ENCODE measurements at places on chromosomes 6 and 20. TPM values are rescaled to one million over a fixed set of nuclear protein-coding genes. Genes with fewer than 3 reads are reported as not detected.
A peak's percentile ranks its signal among the peaks of the same experiment; 100 is the strongest.

DNA sequence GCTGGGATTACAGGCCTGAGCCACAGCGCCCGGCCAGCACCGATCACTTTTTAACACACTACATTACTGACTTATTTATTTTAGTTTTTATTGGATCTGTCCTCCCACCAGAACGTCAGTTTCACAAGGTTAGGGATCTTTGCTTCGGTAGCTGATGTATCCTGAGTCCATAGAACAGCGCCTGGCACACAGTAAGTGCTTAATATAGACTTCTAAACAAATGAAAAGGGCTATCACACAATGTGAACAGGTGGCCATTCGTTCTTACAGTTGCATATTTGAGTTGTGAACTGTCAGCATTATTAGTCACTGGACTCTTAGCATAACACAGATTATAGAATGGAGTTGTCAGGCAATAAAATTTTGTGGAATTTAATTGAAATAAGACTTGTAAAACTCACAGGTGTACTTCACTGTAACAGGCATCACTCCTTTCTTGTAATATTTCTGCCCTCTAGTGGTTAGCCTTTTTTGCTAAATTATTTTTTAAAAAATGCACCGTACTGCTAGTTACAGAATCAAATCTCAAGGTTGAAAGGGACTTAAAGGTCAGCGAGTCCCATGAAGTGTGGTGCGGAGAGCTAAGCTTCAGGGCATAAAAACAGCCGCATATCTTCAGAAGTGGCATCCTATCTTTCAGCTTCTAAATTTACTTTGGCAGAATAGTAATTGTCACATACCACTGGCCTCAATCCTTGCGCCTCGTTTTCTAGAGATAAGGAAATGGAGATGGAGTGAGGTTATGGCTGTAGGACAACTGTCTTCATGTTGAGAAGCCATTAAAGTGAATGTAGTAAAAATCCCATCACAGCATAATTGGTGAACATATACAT, 3.4 kb upstream of the TBC1D7 start:
- H3K36me3 ChIP-seq, result no peaks in the 10 kb centered on the region
- no peaks in the 10 kb centered on the region for H3K27me3 ChIP-seq
- no peak overlapping the region for H3K27ac ChIP-seq
- DNase-seq, result peak; percentile 19
- H3K4me1 ChIP-seq, result peaks cover 6% of the 10 kb centered on the region

Gene FKBP1C
- 1.6 TPM for total RNA-seq

DNA sequence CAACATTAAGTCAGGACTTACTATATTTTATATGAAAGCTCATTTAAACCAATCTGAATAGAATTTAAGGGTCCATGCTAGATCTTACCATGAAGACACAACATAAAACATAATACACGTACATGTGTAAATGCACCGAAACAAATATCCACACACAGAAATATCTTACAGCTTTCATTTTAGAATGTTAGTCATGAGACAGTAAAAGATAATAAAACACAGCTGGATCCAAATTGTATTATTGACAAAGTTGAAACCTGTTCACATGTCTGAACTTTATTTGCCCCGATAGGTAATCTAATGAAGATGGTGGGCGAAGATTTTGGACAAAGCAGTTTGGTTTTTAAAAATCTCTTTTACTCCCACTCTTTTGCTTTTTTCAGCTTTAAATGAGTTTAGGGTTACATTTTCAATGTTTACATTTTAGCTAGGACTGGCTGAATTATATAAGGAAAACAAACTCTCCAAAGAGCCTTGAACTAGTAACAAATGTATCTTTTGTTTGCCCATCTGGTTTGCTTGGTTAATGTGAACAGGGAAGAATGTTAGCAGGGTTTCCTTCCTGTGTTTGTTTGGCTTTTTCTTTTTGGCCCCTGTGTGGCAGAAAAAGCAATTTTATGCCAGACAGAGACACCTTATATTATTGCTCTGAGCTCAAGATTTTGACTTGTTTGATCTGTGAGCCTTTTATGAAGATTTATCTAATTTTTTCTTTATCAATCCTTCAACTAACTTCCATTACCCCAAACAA, 5.1 kb upstream of the TMEM181 start:
- H3K4me3 ChIP-seq, result no peak overlapping the region
- H3K36me3 ChIP-seq, result no peaks in the 10 kb centered on the region
- H3K4me1 ChIP-seq, result no peaks in the 10 kb centered on the region
- H3K27me3 ChIP-seq, result no peaks in the 10 kb centered on the region

- no peak overlapping the region for H3K4me3 ChIP-seq
- H3K27me3 ChIP-seq, result no peaks in the 10 kb centered on the region
Observed at GRCh38 chr20:60509407-60509806, 551.2 kb downstream of the CDH26 start.

Gene TAGAP
- 0.30 TPM for total RNA-seq

GRCh38 chr6:134816780-134817179, 133.1 kb downstream of the ALDH8A1 start:
- H3K27me3 ChIP-seq, result no peaks in the 10 kb centered on the region
- no peak for DNase-seq
- H3K4me3 ChIP-seq, result no peak overlapping the region

Gene TUBB2B
- 0.86 TPM for total RNA-seq

Gene ECHDC1
- 47.2 TPM for total RNA-seq

DNA sequence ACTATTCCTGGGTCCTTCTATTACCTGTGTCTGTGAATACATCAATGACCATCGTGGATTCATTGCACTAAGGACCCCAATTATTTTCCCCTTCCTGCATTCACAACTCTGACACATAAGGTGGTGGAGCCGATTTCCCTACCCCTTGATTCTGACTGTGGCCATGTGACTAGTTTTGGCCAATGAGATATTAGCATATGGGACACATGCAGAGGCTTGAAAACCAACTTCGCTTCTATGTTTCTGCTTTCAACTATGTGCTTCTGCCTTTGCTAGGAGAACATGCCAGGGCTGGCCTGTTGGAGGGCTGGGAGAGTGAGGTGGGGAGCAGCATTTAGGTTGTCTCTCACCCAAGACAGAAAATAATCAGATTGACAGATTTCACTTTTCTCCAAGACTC, 483.1 kb upstream of the JAG1 start:
- no peak overlapping the region for H3K27ac ChIP-seq
- H3K36me3 ChIP-seq, result no peaks in the 10 kb centered on the region
- no peaks in the 10 kb centered on the region for H3K4me1 ChIP-seq
- DNase-seq, result no peak

Gene TINAG
- not detected for total RNA-seq

- no peaks in the 10 kb centered on the region for H3K36me3 ChIP-seq
- H3K27me3 ChIP-seq, result no peaks in the 10 kb centered on the region
Observed at GRCh38 chr20:37284691-37285161, 4.7 kb upstream of the MANBAL start.

Gene FAM209B
- not detected for total RNA-seq

DNA sequence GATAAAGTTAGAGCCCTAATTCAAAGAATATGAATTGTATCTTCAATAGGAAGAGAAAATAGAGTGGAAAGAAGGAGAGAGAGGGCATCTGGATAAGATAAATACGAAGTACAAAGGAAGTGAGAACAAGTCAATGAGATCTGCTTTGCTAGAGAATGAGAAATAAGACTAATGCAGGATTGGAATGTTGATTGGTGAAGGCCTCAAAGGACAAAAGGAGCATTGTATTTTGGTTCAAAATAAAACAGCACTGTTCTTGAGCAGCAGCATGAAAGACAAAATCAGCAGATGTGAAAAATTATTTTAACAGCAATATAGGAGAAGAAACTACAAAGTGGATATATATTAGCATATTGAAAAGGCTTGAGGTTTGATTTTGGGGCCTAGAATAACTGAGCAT, 5.1 kb upstream of the TMEM244 start:
- no peak for DNase-seq
- no peaks in the 10 kb centered on the region for H3K27me3 ChIP-seq
- no peak overlapping the region for H3K4me3 ChIP-seq
- H3K4me1 ChIP-seq, result peaks cover 4% of the 10 kb centered on the region
- H3K36me3 ChIP-seq, result no peaks in the 10 kb centered on the region

DNA sequence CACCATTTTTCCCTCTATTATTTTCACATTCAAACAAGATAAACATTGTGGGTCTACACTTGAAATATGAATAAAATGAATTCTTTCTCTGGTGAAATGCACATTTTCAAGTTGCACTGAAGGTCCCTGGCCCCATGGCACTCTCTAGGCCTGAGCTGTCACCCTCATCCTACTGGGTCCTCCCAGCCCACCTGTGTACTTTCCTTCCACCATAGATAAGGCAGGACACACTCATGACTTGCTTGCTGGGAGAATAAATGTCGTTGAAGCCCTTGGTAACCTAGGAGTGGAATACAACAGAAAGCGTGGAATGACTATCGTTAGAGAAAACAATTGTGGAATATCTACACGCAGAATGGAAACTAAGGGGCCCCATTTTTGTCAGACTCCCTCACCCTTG, 101.0 kb upstream of the QKI start:
- H3K27me3 ChIP-seq, result no peaks in the 10 kb centered on the region
- no peaks in the 10 kb centered on the region for H3K36me3 ChIP-seq
- DNase-seq, result no peak
- no peak overlapping the region for H3K27ac ChIP-seq
- peaks cover 12% of the 10 kb centered on the region for H3K4me1 ChIP-seq

Gene RGS19
- 21.4 TPM for total RNA-seq

Gene FOXA2
- total RNA-seq, result 0.10 TPM

DNA sequence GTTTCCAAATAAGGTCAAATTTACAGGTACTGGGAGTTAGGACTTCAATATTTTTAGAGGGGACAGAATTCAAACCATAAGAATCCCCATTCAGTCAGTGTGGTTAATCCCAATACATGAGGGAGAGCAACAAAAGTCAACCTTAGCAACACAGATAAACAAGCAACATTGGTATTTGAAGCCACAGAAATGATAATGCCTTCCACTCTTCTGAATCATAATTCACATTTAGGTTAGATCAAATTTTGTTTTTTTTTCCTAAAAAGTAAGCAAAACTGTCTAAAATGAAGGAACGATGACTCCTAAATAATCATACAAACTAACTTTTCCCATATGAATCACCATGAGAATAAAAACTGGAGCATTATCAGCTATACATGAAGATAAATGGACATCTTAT, 246.0 kb upstream of the TENT5A start:
- H3K36me3 ChIP-seq, result no peaks in the 10 kb centered on the region
- no peaks in the 10 kb centered on the region for H3K4me1 ChIP-seq
- no peaks in the 10 kb centered on the region for H3K27me3 ChIP-seq
- no peak for DNase-seq

GRCh38 chr6:150959166-150959565, 93.7 kb downstream of the MTHFD1L start:
- H3K36me3 ChIP-seq, result peaks cover 4% of the 10 kb centered on the region
- no peak for DNase-seq
- no peaks in the 10 kb centered on the region for H3K27me3 ChIP-seq
- H3K27ac ChIP-seq, result no peak overlapping the region

DNA sequence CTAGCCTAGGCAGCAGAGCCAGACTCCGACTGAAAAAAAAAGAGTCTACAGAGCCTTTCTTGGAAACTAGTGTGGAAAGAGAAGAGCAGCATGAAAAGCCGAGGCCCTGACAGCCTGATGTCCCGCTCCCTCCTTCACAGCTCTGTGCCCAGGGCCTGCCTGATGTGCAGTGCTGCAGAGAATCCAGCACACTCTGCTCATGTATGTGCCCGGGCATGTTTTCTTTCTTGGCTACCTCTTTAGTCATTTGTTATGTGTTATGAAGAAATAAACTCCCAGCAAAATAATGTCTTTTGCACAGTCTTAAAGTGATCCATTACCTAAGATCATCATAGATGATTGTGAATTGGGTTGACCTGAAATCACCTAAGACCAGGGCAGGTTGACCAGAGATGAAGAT, 78.1 kb upstream of the EZR start:
- no peaks in the 10 kb centered on the region for H3K36me3 ChIP-seq
- no peak for DNase-seq
- H3K27ac ChIP-seq, result no peak overlapping the region

Gene SULF2
- 13.0 TPM for total RNA-seq

DNA sequence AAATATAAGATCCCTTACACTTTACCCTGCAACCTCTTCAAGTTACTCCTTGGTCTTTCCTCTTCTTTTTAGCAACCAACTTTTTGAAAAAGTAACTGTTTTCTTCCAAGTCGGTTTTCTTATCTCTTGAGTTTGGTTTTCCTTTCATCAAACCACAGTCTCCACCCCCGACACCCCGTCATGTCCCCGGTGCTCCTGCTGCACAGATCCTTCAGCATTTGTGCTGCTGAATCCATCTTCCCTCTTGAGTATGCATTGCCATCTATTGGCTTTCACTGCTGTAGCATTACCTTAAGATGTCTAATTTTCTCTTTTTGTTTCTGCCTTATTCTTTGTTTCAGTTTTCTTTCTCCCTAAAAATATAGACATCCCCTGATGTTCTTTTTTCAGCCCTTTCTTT, 11.9 kb upstream of the TNFRSF21 start:
- H3K4me1 ChIP-seq, result no peaks in the 10 kb centered on the region
- no peaks in the 10 kb centered on the region for H3K36me3 ChIP-seq
- no peak overlapping the region for H3K4me3 ChIP-seq
- no peaks in the 10 kb centered on the region for H3K27me3 ChIP-seq

- H3K36me3 ChIP-seq, result no peaks in the 10 kb centered on the region
- no peaks in the 10 kb centered on the region for H3K27me3 ChIP-seq
- no peak overlapping the region for H3K4me3 ChIP-seq
- H3K4me1 ChIP-seq, result no peaks in the 10 kb centered on the region
- DNase-seq, result no peak
- H3K27ac ChIP-seq, result no peak overlapping the region
Observed at GRCh38 chr6:107187630-107188029, 72.3 kb upstream of the BEND3 start.

GRCh38 chr20:48766961-48767960, 60.5 kb downstream of the PREX1 start:
- H3K27ac ChIP-seq, result no peak overlapping the region
- H3K36me3 ChIP-seq, result no peaks in the 10 kb centered on the region
- H3K27me3 ChIP-seq, result no peaks in the 10 kb centered on the region
- DNase-seq, result no peak

DNA sequence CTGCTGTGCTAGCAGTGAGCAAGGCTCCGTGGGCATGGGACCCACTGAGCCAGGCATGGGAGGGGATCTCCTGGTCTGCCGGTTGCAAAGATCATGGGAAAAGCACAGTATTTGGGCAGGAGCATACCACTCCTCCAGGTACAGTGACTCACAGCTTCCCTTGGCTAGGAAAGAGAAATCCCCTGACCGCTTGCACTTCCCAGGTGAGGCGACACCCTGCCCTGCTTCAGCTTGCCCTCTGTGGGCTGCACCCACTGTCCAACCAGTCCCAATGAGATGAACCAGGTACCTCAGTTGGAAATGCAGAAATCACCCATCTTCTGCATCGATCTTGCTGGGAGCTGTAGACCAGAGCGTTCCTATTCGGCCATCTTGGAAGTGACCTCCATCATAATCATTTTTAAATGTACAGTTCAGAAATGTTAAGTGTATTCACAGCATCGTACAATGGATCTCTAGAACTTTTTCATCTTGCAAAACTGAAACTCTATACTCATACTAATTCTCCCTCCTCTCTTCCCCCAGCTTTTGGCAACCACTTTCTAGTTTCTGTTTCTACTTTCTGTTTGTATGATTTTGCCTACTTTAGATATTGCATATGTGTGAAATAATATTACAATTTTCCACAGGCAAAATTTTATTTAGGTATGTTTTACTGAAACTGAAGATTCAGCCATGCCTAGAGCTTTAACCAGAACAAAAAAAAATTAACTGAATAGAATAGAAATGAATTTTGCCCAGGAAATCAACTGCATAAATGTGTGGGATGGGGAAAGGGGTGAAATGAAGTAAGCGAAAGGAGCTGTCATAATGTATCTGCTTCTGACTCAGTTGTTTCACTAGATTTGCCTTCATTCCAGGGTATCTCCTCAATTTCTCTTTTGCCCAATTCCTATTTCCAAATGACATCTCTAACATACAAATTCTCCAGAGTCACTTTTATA, 100.0 kb downstream of the RWDD2A start:
- H3K4me3 ChIP-seq, result no peak overlapping the region
- no peak overlapping the region for H3K27ac ChIP-seq
- no peak for DNase-seq
- no peaks in the 10 kb centered on the region for H3K36me3 ChIP-seq
- H3K4me1 ChIP-seq, result no peaks in the 10 kb centered on the region
